ENCODE measurements at places on chromosomes 1 and 21.

DNA sequence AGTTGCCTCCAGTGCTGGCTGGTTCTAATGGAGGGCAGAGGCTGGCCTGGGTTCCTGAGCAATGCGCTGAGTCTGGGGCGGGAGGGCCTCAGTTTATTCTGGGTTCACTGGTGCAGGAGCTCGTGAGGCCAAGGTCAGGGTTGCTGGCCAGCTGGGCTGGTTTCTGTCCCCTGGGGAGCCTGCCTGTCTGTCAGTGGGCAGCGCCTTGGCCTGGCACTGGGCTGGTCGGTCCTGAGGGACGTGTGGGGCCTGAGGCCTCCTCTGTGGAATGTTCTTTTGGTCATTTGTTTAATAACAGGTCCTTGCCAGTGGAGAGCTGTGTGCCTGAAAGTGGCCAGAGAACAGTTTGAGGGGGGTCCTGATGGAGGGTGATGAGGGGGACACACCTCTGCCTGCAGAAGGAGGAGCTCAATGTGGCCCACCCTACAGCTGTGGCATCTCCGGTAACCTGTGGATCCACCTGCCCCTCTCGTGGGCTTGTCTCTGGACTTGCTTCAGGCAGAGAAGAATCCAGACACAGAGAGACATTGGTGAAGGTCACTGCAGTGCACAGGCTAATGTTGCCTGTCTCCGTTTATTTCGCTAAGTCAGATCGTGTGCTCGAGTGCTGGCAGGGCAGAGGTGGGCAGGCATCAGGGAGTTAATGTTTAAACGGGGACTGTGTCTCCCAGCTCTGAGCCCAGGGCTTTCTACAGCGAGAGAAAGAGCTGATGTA is 34.6 kb downstream of the COQ8A start:
- DNase-seq = no peak

DNA sequence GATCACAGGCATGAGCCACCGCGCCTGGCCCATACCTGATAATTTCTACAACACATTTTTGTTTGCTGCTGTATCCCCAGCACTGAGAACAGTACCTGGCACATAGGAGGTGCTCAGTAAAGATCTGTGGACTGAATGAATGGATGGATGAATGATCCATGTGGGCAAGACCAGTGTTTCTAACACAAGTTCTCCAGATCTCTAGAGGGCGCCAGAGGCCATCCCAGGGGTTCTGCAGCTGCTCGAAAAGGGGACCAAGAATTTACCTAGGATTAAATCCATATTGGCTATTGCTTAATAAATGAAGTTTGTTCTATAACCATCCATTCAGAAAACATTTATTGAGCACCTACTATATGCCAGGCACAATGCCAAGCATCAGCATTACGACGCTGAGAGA is 167.7 kb downstream of the ACTL8 start:
- DNase-seq = no peak

- DNase-seq = no peak
Measured at GRCh38 chr1:60394436-60394835, 320.9 kb upstream of the C1orf87 start.

DNA sequence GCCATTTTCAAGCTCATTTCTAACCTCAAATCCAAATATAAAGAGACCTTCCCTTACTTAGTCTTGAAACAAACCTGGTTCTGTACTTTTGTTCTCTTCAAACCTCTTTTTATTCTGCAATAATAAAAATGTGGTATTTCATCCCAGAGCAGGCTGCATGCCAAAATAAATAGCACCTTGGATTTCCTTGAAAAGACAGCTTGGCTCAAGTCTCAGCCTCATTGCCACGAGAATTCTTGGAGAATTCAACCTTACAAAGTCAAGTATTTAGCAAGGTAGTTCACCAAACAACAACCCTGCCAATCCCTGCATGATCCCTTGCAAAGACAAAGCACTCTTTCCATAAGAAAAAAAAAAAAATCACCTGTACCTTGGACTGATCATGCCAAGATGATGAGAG is 33.8 kb downstream of the KANK4 start:
- no peak for DNase-seq

DNA sequence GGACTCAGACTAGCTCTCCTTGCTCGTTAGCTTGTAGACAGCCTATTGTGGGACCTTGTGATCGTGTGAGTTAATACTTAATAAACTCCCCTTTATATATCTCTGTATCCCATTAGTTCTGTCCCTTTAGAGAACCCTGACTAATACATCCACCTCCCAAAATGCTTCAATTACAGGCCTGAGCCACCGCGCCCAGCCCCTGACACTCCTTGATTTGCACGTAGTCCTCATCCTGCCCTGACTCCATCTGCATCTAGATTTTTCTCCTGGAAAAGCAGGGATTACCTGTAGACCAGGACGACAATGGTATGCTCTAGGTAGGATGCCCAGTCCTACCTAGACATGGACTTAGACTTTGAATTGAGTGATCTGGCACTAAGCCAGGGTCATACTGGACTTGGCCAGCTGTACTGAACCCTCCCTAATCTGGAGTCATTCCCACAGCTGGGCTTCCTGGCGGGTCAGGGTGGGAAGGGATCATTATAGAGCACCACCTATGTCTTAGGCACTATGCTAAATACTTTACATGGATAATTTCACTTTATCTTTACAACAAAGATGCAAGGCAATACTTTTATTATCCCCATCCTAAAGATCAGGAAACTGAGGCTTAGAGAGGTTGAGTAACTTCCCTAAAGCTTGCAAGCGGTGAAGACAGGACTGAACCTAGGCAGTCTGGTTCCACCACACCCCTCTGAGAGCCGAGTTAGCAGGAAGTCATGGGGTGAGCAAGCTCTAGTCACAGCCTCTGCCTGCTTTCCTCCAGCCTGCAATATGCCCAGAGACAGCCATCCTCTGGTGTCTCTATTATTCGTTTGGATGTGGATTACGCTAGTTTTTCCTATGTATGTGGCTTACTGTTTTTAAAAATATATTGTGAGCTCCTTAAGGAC is 89.4 kb downstream of the DTL start:
- DNase-seq = no peak

DNA sequence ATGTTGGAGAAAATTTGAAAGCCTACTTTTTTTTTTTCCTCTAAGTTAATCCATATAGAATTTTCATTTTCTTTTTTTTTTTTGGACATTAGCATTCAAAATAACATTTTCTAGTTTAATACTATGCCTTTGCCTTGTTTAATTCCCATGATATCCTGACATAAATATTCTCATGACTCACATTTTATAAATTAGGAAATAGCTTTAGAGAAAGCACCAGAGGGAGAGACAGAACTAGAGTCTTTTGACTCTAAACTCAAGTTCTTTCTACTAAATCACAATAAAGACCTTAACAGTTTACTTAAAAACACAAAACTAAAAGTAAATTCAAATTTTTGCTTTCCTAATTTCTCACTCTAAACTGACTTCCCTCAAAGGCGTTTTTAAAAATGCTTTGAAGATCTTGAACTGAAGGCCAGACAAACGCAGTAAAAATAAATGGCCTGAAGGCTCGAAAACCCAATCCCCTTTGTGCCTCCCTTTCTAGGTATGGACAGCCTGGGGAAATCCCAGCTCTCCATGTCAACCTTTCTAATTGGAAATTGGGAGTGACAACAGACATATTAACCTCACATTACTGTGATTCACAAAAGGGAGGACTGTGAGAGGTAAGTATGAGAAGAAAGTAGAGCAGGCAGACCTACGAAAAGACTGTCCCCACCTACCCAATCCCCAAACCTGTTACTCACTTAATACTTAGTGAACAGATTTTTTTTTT is 104.6 kb downstream of the ENAH start:
- DNase-seq = no peak

DNA sequence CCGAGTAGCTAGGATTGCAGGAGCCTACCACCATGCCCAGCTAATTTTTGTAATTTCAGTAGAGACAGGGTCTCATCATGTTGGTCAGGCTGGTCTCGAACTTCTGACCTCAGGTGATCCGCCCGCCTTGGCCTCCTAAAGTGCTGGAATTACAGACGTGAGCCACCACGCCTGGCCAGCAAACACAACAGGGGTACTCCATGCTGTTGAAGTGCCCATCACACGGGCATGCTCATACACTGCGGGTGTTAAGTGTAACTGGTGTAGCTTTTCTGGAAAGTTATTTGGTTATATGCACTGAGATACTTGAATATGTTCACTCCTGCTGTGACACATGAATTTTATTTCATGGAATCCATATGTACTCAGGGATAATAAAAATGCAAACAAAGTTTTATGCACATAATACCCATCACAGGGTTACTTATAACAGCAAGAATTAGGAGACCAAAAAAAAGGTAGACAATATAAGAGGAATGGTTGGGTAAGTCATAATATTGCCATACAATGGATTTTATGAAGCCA is 9.2 kb downstream of the SRSF4 start:
- no peak for DNase-seq

DNA sequence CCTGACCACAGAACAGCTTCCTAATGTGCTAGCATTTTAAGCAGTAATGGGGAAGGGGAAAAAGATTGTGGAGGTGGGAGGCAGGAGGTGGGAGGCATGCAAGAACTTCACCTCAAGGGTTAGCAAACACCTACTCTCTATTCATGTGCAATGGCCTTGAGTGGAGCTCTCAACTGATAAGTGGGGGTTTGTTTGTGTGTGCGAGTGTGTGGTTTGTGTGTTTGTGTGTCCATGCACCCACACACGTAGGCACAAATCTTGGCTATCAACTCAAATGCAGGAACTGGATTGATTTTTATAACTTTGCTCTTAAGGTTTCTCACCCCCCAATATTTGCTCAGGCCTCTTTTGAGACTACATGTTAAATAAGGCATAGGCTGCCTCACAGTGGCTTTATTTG is 78.6 kb downstream of the SYT6 start:
- no peak for DNase-seq

- no peak for DNase-seq
Measured at GRCh38 chr1:188281921-188282320, 1453.2 kb downstream of the PLA2G4A start.

DNA sequence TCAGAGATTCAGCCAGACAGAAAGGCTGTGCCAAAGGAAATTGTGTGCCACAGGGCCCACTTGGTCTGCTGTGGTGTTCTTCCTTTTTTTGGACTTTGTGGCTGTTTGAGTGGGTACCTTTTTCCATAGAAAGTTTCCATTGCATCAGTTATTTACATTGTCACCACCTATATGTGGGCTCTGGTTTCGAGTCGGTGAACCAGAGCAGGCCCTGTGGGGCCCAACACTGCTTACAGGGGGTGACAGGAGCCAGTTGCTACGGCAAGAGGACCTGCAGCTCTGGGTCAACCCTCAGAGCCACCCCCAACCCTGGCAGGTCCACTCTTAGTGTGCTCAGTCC is 157.0 kb upstream of the EDN2 start:
- no peak for DNase-seq

DNA sequence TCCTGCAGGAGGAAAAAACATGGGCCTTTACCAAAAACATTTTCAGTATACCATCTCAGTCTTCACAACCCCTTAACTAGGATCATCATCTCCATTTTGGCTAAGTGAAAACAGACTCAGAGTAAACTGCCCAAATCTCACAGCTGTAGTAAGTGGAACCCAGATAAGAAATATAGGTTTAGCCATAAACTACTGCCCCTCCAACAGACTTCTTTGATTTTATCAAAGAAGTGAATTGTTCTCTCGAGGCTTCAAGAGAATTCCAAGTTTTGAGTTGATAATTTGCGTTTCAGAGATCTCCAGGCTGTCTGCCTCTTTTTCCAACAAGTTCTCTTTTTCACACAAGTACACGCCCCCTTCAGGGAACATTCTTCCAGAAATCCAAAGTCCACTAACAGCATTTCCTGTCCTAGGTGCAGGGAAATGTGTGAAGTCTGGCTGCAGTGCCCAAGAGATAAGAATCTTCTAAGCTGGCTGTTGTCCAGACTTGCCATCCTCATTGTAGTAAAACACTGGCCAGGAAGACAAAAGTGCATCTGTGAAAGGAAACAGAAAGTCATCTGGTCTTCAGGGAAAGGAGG is 30.8 kb downstream of the RNF19B start:
- DNase-seq = no peak

DNA sequence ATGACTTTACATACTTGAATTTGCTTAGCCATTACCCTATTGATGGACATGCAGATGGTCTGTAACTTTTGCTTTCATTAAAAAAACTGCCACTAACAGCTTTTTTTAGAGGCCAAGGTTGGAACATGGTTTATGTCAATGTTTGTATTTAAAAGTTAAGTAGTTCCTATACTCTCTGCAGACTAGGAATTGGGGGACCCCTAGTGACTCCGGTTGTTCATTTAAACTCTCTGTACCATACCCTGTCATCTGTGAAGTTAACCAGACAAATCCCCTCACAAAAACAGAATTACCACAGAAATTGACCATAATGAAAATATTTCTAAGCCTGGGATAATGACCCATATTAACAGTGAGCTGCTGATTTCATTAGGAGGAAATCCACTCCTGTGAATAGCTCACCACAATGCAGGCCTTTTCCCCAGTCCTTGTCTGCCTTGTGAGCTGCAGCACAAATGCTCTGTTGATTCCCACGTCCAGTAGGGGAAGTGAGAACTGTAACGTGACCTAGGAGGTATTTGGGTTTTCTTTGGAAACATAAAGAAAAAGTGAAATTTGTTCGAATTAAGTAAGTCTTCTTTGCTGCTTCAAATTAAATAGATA is 30.2 kb upstream of the CD101 start:
- no peak for DNase-seq

DNA sequence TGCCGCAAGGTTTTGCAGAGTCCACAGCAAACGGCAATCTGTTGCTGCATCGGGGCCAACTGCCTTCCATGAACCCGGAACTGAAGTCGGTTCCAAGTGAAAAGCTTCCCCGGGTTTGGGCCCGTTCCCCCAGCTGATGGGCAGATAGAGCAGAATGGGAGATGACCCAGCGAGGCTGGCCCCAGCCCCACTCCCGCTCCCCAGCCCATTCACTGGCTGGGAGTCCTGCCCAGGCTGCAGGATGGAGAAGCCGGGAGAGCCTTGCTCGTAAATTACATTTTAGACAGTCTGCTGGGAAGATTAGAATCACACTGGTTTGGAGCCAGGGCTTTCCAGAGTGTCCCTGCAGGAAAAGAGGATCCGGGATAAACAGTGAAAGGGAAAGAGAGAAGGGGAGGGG is 31.6 kb upstream of the PAX7 start:
- DNase-seq = no peak

DNA sequence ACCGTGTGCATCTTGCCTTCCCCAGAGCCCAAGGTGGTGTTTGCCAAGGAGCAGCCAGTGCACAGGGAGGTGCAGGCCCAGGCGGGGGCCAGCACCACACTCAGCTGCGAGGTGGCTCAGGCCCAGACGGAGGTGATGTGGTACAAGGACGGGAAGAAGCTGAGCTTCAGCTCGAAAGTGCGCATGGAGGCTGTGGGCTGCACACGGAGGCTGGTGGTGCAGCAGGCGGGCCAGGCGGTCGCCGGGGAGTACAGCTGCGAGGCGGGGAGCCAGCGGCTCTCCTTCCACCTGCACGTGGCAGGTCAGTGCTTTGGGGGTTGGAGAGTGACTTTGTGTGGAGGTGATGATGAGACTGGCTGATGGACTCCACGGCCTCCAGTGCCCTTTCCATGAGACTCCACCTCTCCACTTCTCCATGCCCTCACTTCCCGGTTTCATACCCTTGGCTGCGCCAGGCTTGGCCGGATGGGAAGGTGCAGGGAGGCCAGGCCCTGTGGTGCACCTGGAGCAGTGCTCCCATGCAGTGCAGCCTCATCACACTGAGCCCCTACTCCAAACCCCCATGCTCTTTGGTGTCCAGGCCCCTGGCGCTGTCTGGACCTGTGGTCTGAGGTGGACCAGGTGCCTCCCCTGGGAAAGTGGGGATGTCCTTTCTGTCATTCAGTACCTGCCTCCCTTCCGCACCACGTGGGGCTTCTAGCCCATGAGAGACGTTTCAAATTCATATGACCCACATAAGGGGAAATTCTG is 49.0 kb downstream of the OBSCN start:
- DNase-seq = no peak

All from activated naive CD4-positive, alpha-beta T cell (primary cell).